Neural progenitor cell (in vitro differentiated cells): ENCODE measurements at places on chromosomes 11 and 22.
A peak's percentile ranks its signal among the peaks of the same experiment; 100 is the strongest.

DNA sequence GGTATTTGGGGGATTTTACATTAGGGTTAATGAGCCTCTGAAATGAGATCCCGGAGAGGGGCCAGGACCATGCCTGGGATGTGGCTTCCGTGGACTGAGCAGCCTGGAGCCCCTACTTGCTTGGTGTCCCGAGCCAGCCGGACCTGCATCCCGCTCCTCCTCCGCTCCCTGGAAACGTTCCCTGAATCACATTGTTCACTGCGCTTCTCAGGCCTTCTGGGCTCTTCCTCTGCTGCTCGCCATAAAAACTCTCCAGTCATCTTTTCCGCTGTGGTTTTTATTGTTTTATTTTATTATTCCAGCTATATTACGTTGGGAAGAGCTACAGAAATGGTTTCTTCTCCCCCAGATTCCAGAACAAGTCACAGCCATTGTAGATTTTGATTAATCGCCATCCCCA, 13.3 kb upstream of the KCNQ1OT1 start:
- no peak for DNase-seq

- no peak for DNase-seq
Measured at GRCh38 chr22:25451480-25452114, 112.9 kb upstream of the GRK3 start.

GRCh38 chr11:93655047-93655446, 6.4 kb upstream of the CEP295 start:
- DNase-seq, result no peak

- no peak for DNase-seq
Measured at GRCh38 chr11:44574610-44575287, 9.3 kb downstream of the CD82 start.

GRCh38 chr11:57255618-57256017, 18.6 kb upstream of the APLNR start:
- no peak for DNase-seq

DNA sequence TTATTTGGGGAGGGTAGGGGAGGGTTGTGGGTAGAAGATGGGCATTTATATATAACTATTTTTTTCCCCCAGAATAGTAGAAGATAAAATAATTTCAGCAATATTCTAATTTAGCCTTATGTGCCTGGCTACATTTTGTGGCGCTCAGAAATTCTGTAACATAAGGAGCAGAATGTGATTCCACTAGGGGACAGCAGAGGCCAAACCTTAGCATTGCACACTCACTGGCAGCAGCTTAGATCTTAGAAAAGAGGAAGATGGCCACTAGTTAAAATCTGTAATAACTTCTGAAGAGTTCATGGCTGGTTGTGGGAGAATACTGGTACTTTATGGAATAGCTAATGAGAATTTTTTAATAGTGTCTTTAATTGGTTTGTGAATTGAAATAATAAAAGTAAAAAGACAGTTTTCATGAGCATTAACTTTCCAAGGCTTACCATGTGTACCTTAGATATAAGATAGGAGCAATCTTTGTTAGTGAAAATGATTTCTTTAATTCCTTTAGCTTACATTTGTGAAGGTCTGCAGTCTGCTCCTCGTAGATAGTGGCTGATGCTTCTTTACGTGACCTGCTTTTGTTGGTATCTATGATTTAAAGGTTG, 33.1 kb downstream of the DDX10 start:
- peak; percentile 68 for DNase-seq

DNA sequence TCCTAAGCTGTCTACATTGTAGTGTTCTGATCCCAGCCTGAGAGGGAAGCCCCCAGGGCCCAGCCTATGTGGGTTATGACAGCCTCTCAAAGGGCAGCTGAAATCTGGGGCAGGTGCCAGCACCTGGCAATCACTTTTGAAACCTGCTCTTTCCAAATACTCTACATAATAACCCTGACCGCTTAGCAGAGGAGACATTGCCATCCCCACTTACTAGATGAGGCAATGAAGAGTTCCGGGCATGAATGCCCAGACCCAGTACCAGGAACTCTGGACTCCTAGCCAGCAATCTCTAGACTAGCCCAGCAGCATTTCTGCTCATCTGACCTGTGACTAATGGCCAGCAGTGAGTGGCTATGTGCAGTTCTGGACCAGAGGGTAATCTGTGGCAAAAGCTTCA, 412.4 kb upstream of the CADM1 start:
- no peak for DNase-seq

DNA sequence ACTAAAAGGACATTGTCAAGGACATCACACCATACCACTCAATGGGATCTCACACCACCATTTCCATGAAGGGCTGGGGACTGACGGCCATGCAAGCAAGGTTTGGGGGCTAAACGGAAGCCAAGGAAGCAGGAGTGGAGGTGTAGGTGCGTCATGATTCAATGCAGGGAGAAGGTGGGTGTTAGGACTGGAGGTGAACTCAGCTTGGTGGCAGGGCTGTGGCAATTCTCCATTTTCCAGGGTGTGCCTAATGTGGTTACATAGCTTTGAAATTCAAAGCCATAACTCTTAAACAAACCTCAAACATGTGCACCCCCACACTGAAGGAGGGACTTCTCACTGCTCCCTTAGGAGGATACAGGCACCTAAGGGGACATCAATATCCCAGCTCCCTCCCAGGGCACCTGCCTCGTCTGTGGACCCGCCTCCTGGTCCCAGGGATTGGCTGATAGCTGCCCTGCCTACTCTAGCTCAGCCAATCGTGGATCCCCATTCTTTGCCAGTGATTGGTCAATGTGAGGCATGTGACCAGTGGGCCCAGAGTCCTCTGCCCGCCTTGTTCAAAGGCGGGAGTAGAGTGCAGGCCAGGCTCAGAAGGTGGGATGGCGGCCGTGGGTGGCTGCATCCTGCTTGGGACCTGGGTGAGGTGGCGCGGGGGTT, 64.6 kb downstream of the CTTN start:
- no peak for DNase-seq

GRCh38 chr11:121153472-121153871, 52.4 kb downstream of the TECTA start:
- peak; percentile 28 for DNase-seq

DNA sequence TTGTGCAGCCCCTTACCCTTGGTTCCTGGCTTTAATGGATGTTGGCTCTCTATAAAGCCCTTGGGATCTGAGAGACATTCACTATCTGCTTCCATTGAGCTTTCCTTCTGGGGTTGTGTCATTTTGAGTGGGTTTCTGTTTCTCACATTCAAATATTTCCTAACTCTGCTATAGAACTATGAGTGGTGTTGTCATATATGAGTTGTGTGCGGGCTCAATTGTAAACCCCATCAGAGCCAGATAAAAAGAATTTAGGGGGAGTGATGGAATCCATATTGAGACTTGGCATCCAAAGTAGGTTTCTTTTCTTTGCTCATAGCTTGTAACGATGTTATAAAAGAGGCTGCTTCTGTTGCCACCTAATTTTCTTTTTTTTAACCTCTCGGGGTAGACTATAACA, 41.8 kb upstream of the SPON1 start:
- no peak for DNase-seq

DNA sequence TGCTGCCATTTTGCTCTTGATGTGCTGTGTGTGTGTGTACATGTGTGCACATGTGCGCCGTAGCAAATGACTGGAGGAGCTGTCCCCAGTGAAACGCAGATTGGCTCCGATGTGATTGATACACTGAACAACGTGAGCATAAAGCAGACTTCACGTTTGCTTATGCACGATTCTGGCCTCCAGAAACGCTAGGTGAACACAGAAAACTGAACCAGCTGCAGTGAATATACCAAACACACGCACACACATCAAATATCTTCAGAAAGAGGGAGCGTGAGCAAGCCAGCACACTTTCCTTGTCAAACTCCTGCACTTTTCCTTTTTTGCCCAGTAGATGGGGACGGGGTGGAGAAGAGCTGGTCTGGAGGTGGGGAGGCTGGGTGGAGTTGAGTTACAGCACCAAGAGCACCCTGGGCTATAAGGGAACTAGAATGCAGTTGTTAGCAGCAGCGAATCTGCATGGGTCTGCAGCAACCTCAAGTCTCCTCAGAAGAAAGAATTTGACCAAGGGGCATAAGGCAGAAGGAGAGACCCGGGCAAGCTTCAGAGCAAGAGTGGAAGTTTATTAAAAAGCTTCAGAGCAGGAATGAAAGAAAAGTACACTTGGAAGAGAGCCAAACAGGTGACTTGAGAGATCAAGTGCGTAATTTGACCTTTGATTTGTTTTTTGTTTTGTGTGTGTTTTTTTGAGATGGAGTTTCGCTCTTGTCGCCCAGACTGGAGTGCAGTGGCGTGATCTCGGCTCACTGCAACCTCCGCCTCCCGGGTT, 77.8 kb upstream of the CADM1 start:
- DNase-seq, result peak; percentile 33

GRCh38 chr22:33577862-33578411, 342.3 kb downstream of the LARGE1 start:
- no peak for DNase-seq

GRCh38 chr11:58742140-58742539, 10.4 kb upstream of the GLYAT start:
- no peak for DNase-seq

DNA sequence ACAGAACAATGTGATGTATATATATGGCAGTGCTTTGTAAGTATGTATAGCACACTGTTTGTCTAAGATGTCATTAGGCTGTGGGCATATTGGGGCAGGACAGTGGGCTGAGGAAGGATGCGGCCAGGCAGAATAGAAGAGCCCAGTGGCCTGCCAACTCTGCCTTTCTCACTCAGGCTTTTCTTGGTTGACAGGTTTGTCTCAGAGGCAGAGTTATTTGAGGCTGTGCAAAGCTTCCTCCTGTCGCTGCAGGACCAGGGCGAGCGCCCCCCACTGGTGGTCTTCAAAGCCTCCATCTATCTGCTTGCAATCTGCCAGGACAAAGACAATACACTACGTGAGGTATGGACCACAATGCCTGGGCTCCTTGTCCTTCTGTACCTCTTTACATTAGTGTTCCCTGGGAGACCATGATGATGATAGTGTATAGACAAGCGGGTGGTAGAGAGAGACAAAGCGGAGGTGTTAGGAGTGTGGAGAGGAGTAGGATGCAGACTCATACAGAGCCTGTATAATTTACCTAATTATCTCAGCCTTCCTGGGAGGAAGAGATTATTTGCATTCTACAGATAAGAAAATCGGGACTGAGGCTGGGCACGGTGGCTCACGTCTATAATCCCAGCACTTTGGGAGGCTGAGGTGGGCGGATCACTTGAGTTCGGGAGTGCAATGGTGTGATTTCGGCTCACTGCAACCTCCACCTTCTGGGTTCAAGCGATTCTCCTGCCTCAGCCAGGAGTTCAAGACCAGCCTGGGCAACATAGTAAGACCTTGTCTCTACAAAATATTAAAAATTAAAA, 37.3 kb upstream of the CCDC134 start:
- DNase-seq, result peak; percentile 91

DNA sequence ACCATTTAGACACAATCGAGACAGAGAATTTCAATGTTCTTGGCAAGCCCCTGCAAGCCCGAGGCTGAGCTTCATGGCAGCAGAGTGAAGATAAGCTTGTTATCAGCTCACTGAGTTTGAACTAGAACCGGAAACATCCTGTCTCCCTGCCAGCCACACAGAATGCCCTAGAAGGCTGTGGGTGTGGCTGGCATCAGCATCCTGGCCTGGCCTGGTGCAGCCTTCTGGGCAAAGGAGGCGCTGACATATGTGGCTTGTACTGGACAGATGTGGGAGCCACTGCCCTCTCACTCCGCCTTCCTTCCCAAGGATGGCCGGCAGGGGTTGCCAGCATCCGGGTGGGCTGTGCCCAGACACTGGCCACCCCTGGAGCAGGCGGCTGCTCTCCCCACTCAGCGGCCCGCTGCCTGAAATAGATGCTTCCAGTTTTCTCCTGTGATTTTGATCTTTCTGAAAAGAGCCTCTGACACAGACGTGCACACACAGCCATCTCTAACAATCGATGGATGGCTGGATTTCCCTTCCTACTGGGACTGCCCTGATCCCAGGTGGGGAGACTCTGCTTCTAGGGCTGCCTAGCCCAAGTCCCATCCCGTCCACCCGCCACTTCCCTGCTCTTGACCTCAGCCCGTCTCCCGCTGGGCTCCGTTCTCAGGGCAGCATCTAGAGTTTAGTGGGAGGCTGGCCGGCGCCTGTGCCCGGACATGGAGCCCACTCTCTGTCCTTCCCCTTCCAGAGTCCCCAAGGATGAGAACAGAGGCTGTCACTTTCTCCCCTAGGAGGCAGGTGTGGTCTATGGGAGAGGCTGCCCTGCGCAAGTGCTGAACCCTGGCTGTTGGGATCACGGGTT, 149.7 kb downstream of the CTTN start:
- DNase-seq, result no peak

DNA sequence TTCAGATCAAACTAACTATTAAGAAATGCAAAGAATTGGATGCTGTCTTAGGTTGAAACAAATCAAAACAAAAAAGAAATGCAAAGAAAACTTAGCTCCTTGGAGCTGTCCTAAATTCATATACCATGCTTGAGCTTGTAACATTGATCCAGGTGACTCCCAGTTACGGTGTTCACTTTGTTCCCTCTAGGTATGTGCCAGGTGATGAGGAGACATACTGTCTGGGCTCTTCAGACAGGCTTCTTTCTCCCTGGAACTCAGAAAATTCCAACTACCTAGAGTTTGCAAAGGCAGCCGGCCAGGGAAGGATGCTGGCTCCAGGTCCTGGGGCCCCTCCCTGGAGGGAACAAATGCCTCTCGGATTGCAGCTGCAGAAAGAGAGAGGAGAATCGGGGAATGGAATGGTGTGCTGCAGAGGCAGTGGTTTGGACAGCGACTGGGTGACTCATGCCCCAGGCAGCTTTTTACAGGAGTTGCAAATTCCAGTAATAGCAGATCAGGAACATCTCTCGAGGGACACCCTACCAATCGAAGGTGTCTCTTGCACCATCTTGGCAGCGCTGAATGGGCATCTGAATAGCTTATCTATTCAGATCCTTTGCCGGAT, 12.3 kb upstream of the ASPHD2 start:
- peak; percentile 62 for DNase-seq

DNA sequence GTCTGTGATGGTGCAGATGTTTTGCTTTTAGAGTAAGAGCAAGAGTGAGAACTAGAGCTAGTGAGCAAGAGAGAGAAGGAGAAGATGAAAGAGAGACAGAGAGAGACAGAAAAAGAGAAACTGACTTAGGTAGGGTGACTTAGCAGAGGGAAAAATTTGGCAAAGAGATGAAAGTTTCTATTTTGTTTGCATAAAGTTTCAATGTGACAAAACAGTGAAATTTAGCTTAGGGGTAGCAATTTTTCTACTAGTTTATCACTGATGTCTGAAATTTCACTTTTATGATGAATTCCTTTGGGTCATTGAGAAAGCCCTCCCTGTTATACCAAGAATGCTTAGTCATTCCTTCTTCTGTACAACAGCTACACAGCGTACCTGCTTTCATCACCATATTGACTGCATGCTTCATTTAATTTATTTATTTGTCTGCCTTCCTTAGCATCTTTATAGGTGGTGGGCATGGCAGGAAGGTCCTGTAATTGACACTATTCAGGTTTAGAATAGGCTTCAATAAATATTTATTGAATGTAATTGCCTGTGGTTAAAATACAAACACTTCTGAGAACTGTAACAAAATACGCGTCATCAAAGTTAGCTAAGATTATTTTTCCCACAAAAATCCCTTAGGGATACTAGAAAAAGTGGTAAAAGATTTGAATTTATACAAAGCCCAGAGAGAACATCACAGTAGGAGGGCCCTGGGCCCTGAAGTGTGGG, 19.9 kb upstream of the CTSC start:
- DNase-seq, result no peak
